ENCODE measurements at places on chromosomes 2 and 18.
A peak's percentile ranks its signal among the peaks of the same experiment; 100 is the strongest.

DNA sequence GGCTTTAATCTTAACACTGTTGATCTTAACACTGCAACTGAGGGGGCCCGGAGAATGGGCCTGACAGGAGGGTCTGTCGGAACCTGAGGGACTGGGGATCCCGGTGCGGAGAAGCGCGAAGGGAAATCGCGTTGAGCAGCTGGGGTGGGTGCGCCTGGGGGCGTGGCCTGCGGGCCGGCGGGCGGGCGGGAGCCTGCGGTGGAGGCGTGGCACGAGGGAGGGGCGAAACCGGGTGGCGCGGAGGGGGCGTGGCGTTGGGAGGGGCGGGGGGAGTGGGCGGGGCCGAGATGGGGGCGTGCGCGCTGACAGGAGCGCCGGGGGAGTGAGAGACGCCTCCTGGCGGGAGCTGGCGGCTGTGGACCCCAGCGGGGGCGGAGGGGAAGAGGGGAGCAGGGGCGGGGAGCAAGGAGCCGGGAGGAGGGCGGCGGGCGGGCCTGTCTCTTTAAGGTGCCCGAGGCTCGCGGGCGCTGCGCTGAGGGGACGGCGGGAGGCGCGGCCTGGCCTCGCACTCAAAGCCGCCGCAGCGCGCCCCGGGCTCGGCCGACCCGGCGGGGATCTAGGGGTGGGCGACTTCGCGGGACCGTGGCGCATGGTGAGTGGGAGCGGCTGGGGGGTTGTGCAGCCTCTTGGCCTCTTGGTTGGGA, at the start of gene TWSG1:
Gene TWSG1, plus strand, starts transcription at position 445 of the 644 bp plus-strand sequence. CDS start 2,457 bp downstream, outside the sequence.
- DNase-seq = peak; percentile 95

- DNase-seq = no peak
Observed at GRCh38 chr2:8590938-8591337, 90.9 kb upstream of the ID2 start.

- DNase-seq = no peak
Observed at GRCh38 chr2:121002597-121002996, 266.9 kb downstream of the GLI2 start.

DNA sequence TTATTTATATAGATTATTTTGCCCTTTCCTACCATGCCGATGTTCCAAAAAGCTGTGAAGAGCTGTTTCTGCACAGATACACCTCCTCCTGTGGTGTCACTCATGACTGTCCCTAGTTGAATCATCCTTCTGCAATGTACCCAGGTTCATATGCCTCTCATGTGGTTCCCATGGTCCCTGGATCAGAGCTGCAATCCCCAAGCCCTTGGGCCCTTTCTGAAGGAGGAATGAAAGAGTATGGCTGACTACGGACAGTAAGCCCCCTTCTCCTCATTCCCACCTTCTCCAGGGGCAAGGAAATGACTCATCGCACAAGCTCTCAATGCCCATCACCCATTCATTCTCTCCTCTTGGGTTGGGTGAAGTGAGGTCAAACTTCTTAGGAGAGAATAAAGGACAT, 63.9 kb upstream of the ACVR1 start:
- no peak for DNase-seq

GRCh38 chr2:44297431-44297830, 22.2 kb downstream of the SLC3A1 start:
- no peak for DNase-seq

GRCh38 chr18:32049393-32050171, 31.0 kb downstream of the RNF125 start:
- no peak for DNase-seq

- DNase-seq = peak; percentile 60
Observed at GRCh38 chr2:207796585-207797350, 27.1 kb upstream of the FZD5 start.

DNA sequence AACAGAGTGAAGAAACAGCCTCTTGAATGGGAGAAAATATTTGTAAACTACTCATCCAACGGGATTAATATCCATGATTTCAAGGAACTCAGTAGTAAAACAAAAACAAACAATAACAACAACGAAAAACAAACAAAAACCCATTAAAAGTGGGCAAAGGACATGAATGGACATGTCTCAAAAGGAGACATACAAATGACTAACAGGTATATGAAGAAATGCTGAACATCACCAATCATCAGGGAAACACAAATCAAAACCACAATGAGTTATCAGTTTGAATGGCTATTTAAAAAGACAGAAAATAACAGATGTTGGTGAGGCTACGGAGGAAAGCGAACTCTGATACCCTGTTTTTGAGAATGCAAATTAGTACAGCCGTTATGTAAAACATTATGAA, 224.8 kb upstream of the NRXN1 start:
- DNase-seq = no peak

DNA sequence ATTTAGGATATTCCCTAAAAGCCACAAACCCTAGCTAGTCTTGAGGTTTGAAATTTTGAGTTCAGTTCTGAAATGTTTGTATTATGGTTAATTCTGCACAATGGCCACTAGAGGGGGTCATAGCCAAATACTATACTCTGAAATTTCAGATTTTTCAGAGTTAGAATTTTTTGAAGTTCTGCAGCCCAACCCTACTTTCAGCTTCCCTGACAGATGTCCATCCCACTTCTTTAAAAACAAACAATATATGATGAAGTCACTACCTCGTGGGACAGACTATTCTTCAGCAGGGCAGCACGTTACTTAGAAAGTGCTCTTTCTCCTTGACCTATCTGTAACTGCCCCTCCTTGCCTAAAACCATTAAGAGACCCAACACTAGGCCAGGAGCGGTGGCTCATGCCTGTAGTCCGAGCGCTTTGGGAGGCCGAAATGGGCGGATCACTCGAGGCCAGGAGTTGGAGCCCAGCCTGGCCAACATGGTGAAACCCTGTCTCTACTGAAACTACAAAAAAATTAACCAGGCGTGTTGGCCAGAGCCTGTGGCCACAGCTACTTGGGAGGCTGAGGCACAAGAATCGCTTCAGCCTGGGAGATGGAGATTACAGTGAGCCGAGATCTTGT, 48.2 kb upstream of the PAPOLG start:
- peak; percentile 21 for DNase-seq

GRCh38 chr18:74387383-74387782, 69.7 kb downstream of the DIPK1C start:
- no peak for DNase-seq

DNA sequence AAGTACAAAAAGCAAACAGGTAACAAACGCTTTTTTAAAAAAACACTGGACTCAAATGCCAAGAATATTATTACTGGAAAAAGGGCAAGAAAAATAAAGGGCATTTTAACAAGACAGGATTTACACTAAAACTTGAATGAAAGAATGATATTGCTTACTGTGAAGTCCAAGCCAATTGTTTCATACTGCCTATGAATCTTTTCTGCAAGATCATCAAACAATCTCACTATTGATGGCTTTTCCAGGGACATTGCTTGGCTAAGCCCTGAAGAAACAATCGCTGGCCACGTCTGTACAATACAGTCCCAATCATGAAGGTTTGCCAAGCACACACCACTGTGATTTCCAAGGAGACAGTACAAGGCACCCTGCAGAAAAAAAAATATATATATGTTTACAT, 41.4 kb upstream of the GPR75 start:
- DNase-seq = no peak

GRCh38 chr2:222548992-222549391, 106.9 kb downstream of the FARSB start:
- DNase-seq = no peak

DNA sequence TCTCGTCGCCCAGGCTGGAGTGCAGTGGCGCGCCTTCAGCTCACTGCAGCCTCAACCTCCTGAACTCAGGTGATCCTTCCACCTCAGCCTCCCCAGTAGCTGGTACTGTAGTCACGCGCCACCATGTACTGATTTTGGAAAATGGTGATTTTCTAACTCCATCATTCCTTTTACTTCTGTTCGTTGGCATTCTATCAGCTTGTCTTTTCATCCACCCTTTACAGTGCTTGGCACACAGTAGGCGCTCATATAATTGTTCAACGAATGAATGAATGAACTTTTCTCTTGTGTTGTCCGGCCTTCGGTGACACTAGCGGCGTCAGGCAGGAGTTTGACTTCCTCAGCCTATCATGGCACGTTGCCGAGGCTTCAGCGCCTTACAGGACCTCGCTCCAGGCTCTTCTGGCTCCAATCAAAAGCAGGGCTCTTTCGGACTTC, 373 bp upstream of the MTHFD2 start:
- DNase-seq = no peak

- peak; percentile 37 for DNase-seq
Observed at GRCh38 chr18:5628512-5629255, 84.9 kb upstream of the EPB41L3 start.

DNA sequence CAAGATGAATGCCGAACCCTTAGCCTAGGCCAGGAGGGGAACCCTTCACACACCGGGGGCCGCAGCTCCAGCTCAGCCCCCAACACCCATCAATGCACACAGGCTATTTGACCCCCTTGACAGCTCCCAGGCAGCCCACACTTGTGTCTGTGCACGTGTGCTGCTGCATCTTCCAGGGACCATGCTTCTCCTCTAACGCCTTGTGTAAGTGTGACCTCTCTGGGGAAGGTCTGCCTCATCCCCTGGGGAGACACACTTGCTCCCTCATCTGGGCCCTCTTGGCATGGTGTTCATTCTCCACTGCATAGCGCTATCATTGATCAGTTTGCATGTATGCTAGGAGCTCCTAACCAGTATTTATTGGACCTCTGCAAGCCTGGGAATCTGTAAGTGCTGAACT, 120.0 kb upstream of the FHL2 start:
- no peak for DNase-seq

DNA sequence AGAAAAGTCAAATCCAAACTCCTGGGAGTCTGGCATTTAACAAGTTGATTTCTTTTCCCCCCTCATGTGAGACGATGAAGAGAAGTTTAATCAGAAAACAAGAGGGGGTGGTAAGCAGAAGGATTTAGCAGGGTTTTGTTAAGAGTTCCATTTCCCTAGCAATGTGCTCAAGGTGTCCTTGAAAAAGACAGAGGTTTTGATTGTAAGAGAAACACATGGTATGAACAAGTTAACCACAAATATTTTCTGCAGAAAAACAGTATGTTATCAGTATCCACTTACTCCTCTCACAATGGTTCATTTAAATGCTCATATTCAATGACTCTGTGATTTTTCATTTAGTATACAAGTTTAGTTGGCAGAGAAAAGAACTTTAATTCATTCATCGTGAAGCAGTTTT, 26.8 kb downstream of the LAMA1 start:
- no peak for DNase-seq

- DNase-seq = no peak
Observed at GRCh38 chr2:11326677-11327211, 17.7 kb downstream of the ROCK2 start.

DNA sequence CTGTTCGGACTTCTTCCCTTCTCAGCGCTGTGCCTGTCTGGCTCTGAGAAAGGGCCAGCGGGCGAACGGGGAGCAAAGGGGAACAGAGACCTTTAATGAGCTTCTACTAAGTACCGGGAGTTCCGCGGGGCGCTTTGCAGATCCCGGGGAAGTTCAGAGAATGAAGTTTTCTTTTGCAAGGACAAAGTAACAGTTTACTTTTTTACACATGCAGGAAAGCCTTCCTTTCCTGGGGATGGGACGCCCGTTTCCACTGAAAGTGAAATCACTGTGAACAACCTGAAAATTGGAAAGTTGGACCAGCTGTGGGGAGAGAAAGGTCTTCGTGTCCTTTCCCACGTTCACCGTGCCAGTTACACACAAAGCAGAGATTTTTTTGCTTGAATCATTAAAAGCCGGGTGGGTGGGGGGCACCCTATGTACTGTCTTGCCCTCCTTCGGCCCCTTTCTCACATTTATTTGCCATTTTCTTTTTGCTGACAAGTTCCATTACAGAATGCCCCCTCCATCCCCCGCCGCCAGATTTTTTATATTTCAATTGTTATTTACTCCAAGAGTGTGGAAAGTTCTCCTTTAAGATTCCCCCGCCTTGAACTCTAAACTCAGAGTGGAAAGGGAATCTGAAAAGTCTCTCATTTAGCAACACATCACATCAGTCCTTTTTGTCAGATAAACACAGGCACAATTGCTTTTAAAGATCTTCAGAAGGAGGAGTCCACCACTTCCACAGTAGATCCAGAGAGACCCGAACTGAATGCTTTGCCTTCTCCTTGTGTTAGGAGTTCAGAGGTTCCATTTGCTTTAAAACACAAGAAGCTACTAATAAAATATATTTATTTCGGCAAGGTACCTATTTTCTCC, 1.1 kb upstream of the FN1 start:
- no peak for DNase-seq

GRCh38 chr18:79962835-79963657, 1.4 kb upstream of the HSBP1L1 start:
- DNase-seq = no peak

- DNase-seq = no peak
Observed at GRCh38 chr2:23595601-23596251, 210.7 kb downstream of the KLHL29 start.

DNA sequence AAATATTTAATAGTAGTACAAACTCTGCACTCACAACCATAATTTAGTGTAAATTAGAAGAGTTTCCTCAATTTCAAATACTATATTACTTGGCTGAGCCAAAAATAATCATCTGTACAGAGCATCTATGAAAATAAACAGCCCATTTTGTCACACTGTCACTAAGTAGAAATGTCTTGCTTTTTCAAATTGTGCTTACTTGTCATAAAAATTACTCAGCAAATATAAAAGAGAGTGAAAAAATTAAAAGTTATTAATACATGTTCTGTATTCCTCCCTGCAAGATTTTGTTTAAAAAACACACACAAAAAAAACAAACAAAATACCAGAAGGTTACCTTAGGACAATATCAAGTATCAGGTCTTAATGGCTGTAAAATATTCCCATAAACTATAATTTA, 155.7 kb downstream of the DLGAP1 start:
- DNase-seq = no peak

- no peak for DNase-seq
Observed at GRCh38 chr2:41027095-41027494, 575.2 kb upstream of the SLC8A1 start.

DNA sequence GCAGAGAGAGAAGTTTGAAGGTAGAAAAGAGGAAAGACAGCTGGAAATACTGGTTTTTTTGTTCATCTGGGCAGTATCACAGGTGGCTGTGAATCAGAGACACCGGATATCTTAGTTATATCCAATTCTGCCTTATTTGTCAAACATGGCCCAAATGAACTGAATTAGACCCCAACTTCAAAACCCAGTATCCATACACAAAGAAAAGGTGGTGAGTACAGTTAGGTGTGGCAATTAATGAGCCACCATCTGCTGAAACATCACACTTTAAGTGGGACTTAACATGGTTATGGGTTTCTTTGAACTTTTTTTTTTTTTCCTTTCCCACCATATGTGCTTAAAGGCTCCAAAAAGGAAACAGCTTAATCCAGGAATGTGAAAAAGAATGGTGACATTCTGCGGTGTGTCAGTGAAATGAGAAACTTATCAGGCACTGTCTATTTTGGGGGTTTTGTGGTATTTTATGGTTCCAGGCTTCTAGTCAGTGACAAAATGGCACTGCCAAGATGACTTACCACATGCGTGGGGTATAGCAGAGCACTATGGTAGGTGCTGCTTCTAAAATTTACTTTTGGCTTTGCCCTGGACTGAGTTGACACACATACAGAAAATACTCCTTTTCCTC, 5.0 kb upstream of the TMEM178A start:
- DNase-seq = peak; percentile 58

DNA sequence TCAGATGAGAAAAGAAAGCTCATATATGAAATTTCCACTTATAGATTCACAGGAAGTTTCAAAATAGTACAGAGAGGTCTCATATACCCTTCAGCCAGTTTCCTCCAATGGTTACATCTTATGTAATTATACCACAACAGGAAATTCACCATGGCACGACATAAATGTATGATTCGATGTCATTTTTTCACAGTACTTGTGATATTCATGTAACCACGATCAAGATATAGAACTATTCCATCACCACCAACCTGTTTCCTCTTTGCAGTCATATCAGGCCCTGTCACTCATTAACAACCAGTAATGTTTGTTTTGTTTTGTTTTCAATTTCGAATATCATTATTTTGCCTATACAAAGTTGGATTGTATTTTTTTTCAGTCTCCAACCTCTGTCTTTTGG, 314.3 kb upstream of the POU3F3 start:
- DNase-seq = no peak

Data from NCI-H2171 (cell line).